ENCODE measurements at places on chromosomes 7 and 10.

DNA sequence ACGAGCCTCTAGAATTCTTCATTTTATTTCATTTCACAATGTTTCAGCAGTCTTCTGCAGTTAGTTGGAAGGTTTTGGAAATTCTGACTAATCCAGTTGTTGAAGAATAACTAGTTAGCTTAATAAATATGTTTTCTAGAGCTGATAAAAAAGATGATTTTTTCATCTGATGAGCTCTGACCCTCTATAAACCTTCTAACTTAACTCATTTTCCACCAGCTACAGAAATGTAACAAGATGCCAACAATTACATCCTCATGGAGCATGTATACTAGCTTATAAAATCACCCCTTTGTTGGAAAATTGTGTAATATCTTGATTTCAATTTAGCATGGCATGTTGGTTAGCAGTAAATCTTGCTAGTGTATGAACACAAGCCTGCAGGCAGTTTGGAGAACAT lies 33.1 kb downstream of the KAT6B start:
- DNase-seq: no peak

GRCh38 chr10:89888321-89889070 lies 187.1 kb downstream of the KIF20B start:
- DNase-seq: no peak

DNA sequence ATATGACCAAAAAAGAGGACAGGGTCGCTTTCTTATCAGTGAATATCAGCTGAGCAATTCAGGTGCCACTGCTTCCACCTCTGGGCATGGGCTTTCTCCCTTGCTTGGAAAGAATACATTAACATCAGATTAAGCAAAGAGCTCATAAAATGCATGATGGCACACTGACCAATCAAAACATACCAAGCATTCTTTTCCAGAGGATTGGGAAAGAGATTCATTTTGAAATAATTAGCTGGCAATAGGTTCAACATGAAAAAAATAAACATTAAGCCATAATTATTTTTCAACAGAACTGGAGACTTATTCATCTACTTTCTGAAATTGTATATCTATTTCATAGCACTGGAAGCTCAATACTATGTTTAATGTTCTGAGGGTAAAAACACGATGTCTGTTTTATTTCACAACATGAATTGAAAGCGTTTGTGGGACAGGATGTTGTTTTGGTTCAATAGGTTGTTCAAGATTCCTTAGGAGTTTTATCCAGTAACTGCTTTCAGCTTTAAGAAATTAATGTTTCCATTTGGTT lies 53.2 kb downstream of the TFAM start:
- no peak for DNase-seq

GRCh38 chr10:63583909-63584724 lies 62.9 kb downstream of the REEP3 start:
- no peak for DNase-seq

GRCh38 chr7:84336303-84336702 lies 141.7 kb upstream of the SEMA3A start:
- DNase-seq: no peak

DNA sequence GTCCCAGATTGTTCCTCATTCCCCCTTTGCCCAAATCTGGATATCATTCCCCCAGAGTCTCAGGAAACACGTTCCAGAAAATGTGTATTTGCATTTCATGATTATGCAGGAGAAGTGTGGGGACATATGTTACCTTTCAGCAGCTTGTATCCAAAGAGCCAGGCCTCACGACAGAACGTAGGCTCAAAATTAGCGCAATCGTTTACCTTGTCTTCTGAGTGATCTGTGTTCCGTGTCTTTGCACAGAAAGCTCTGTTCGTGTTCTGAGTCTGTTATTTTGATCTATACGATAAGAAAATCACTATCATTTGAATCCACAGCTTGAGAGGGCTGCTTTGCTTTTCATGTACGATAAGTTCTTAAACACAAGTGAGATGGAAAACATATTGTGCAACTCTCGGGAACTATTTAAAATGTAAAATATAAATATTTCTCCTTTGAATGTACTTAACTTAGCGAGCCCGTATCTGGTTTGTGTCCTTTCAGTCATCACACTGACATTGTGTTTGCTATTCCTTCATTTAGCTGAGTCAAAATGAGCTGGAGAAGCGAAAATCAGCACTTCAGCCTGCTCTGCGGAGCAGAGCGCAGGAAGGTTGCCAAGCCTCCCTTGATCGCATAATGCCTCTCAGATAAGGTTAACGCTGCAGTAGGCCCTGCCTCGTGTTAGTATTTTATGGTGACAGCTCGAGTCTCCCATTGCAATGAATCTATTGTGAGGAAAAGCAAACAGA lies 80.2 kb upstream of the CACNB2 start:
- DNase-seq: no peak

GRCh38 chr7:48421357-48421756 lies 250.1 kb downstream of the ABCA13 start:
- no peak for DNase-seq

DNA sequence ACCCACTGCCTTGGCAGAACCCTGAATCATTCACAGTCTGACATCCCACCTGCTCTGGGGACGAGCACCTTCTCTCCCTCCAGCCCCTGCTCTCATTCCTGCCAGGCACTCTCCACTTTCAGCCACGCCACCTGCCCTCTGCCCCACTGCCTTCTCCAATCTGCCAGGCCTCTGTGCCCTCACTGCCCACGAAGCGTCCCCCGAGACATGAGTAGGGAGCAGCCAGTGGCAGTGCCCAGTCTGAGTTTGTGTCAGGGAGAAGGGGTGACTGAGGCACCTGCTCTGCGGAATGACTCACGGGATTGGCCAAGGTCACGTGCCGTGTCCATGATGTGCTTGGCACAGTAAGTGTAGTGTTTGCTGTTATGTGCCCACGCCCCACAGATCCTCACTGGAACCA lies 215.2 kb upstream of the PPP2R2D start:
- no peak for DNase-seq

DNA sequence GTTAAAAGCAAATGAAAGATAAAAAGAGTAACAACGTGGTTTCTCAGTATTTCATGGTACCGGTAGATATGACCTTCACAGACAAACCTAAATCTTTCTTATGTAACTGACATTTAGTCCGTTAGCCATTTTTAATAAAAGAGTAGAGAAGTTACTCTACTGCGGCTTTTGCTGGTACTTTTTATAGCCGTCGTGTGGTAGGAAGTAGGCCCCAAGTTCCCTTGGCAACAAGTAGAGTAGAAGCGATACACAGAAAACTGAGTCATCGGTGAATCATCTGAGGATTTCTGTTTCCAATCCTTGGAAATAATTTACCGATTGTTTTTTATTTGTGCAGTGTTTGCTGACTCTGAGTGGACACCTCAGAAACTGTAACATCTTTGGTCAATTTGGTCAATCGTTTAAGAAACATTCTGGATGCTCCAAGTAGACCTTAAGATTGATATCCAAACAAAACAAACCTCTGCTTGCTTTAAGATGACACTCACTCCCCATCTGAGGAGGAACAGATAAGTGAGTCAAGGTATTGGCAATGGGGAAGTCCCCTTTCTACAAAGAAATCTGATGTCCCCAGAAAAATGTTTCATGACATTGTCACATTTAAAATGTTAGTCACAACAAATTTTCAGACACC lies 63.9 kb upstream of the AHR start:
- DNase-seq: no peak

- no peak for DNase-seq
These were observed 16.0 kb upstream of the SLC29A3 start for GRCh38 chr10:71302874-71303568.

- DNase-seq: no peak
These were observed 42.9 kb downstream of the CFAP58 start for GRCh38 chr10:104396581-104396980.

Data from left forelimb (tissue), 1 donor.